ENCODE measurements at places on chromosomes 16 and 17.

- DNase-seq: no peak
Measured at GRCh38 chr16:26909623-26910022, 157.1 kb upstream of the C16orf82 start.

DNA sequence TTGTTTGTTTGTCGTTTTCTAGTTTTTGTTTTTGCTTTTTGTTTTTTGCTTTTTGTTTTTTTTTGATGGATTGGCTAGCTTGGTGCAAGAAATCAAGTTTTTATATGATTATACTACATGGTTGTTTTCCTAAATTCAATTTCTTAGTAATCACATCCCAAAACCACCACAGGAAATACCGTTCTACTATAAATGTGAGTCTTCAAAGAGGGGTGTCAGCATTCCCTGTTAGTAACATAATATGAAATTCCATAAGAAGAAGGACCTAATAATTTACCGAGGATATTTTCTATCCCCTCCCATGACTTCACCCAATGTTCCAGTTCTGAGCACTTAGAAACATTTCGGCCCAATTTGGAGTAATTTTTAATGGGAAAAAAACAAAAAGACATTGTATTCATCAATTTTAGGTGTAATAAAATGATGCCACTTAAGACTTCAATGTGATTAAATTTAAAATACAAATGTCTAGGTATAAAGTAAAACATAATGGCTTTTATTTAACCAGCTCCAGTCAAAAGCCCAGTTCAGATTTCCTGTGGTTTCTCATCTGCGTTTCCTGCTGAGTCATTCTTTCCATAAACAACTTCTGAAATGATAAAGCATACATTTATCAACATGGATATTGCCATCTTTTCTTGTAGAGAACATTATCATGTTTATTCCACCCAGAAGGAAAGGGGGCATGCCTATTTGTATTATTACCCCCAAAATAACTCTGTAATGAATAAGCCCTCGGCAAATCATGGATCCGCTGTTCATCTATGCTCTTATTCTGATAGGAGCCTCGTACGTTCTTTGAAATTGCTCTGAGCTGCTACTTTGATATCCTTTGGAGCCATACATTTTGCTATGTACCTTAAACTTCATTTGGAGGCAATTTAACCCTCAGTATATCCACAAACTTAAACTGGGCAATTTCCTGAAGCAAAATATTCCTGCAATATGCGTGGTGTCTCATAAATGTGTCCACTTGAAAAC, 28.1 kb downstream of the HSBP1 start:
- DNase-seq: peak; percentile 38

DNA sequence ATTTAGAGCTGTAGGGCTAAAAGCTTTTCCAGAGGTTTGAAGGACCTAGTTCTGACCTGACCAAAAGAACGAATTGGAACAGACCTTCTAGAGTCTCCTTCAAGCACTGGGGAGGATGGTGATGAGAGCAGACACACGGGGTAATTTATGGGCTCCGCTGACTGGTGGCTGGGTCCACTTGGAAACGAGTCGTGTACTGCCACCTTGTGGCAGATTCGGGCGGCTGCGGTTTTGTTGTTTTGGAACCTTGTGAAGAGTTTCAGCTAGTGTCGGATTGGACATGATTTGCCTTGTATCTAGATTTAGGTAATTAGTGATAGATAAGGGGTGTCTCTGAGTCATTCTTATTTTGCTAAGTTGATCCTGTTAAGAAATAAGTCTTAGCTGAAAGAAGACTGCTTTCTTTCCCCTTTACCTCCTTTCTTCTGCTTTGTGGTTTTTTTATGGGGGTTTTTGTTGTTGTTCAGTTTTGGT, 98.9 kb downstream of the AATF start:
- DNase-seq: peak; percentile 84

DNA sequence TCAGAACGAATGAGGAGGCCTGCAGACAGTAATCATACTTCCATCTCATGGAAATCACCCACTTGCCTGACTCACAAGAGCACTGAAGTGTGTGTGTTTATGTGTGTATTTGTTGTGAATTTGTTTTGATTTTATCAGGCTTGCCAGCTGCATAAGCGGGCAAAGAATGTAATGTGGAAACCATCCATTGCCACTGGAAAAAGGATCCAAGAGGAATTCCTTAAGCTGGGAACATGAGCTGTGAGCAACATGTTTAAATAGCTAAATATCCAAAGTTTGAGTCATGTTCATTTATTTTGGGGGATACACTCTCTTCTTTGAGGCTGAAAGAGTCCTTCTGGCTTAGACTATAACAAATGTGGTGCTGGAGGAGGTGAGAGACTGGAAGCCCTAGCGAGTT, 198.4 kb upstream of the TBX2 start:
- peak; percentile 45 for DNase-seq

- DNase-seq: peak; percentile 92
Measured at GRCh38 chr17:929586-929985, 50.0 kb downstream of the NXN start.
